Esophagus muscularis mucosa (tissue), 4 donors: ENCODE measurements at places on chromosomes 11 and 22. TPM values are rescaled to one million over a fixed set of nuclear protein-coding genes. Genes with fewer than 3 reads are reported as not detected.
A peak's percentile ranks its signal among the peaks of the same experiment; 100 is the strongest.

- peak; percentile 70 for DNase-seq
Measured at GRCh38 chr11:34359548-34359891, 1.7 kb upstream of the ABTB2 start.

Gene F2
- total RNA-seq = not detected

DNA sequence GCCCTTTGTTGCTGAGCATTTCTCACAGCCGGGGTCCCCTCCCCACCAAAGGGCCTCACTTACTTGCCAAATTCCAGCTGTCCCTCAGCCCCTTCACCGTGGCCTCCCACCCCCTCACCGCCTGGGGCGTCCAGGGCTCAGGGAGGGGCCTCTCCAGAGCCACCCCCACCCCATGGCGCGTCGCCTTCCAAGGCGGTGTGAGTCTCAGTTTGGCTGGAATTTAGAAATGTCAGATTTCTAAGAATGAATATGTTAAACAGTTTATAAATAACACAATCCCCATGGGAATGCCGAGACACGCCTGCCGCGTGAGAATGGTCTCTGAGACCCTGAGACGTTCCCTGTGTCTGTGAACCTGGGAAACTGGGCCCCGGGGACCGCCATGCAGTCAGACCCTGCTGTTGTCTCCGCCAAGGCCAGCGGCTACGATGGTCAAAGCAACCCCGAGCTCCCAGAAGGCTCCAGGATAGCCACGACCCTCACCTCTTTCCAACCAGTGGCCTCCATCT, 28.9 kb downstream of the CELSR1 start:
- DNase-seq = no peak

Gene NFAM1
- 2.5 TPM for total RNA-seq

Gene TMEM132A
- total RNA-seq = 9.3 TPM

GRCh38 chr11:3942160-3942955, 86.9 kb downstream of the STIM1 start:
- DNase-seq = no peak

- DNase-seq = no peak
Measured at GRCh38 chr11:63212742-63213141, 30.7 kb downstream of the SLC22A25 start.

GRCh38 chr11:78787696-78788095, 213.0 kb upstream of the NARS2 start:
- no peak for DNase-seq

- no peak for DNase-seq
Measured at GRCh38 chr11:129804012-129804411, 11.6 kb upstream of the TMEM45B start.

Gene OR10A2
- not detected for total RNA-seq

GRCh38 chr11:11070976-11071375, 213.1 kb upstream of the ZBED5 start:
- peak; percentile 68 for DNase-seq

- DNase-seq = no peak
Measured at GRCh38 chr22:42108848-42109247, 18.3 kb upstream of the NDUFA6 start.

DNA sequence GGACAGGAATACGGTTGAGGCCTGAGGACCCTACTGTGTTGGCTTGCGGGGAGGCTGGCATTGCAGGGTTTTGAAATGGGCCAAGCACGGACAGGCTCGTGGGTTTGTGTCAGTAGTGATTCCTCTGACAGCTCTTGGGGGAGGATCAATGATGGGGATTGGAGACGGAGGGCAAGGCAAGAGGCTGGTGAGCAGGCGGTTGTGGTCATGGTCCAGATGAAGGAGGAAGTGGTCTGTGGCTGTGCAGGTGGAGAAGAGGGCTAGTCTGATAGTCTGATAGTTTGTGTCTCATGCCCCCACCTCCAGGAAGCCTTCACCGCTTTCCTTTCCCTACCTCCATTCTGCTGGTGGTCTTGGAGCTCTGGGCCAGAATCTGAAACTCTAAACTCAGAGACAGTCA, 3.0 kb downstream of the MAFF start:
- no peak for DNase-seq

GRCh38 chr11:33743291-33743690, 7.1 kb upstream of the CD59 start:
- no peak for DNase-seq

Gene CNTN5
- total RNA-seq = not detected

Gene MTMR2
- total RNA-seq = 29.1 TPM

DNA sequence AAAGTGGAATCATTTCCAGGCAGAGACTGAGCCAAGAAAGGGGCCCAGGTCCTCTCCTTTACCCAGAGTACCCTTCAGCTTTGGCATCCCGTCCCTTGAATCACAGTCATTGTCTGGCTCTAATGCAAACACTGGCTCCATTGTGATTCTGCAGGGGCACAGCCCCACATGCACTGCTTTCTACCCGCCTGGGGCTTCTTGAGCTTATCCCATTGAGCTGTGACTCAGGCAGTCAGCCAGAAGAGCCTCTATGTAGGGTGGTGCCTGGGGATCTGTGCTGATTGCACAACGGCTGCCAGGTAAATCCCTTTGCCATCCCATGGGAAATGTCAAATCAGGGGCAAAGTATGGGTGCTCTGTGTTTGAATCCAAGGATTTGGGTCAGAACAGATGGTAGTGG, 88.9 kb downstream of the RASSF10 start:
- peak; percentile 74 for DNase-seq

DNA sequence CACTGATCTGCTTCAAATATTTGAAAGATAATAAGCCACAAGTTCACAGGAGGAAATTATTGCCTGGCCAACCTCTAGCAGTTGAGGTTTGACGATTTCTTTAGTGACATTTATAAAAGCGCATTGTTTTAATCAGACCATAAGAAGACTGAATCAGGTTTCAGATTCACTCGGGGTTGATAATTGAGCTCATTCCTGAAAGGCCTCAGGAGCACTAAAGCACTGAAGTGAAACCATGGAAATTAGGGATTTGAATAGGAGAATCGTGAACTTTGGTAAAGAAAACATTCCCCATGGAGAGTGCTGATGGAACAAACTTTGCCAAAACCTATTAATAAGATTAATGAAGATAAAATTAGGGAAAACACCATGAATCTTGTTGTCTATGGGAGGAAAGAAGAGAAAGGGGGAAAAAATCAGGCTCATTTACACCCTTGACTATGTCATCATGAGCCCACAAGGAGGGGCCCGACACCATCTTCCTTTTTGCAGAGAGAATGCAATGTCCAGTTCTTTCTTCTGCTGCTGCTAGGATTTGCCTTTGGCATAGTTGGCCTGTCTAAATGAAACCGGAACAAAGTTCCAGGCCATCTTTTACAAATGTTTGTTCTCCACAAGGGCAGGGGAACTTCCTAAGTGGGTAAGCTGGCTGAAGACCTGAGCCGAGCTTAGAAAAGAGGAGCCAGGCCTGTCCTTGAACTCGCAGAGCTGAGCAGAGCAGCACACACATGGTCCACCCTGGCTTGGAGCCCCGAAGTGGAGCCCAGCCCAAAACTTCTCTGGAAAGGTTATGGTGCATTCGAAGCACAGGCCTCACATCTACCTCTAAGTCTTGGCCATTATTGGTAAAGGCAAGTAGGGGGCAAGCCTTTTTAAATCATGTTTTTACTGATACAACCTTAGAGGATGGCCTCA, 56.1 kb upstream of the EIF3M start:
- DNase-seq = peak; percentile 2

GRCh38 chr11:105644839-105645573, 35.1 kb downstream of the GRIA4 start:
- no peak for DNase-seq

GRCh38 chr11:110337570-110338193, 41.3 kb upstream of the RDX start:
- DNase-seq = no peak

Gene LYVE1
- 59.5 TPM for total RNA-seq

DNA sequence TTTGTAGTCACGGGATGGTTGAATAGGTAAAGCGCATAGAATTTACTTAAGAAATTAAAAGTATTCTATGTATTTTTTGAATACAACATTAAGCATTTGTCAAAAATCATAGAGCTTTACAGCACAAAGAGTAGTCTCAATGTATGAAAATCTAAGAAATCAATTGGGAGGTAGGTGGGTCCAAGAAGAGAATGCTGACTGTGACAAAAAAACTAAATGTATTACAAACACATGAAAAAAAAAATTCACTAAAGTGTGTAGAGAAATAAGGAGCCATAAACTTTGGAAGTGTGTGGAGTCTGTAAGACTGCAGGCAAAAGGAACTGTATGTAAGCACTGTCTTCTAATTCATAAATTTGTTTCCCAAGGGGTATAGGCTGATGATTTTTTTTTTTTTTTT, 558.3 kb downstream of the JRKL start:
- DNase-seq = no peak

- no peak for DNase-seq
Measured at GRCh38 chr11:45463541-45463940, 177.4 kb upstream of the SYT13 start.

Gene ELMOD1
- 0.50 TPM for total RNA-seq

Gene CRYBB3
- not detected for total RNA-seq

Gene NAV2
- 39.9 TPM for total RNA-seq

- DNase-seq = no peak
Measured at GRCh38 chr22:49918911-49919881, 762 bp downstream of the CRELD2 start.

DNA sequence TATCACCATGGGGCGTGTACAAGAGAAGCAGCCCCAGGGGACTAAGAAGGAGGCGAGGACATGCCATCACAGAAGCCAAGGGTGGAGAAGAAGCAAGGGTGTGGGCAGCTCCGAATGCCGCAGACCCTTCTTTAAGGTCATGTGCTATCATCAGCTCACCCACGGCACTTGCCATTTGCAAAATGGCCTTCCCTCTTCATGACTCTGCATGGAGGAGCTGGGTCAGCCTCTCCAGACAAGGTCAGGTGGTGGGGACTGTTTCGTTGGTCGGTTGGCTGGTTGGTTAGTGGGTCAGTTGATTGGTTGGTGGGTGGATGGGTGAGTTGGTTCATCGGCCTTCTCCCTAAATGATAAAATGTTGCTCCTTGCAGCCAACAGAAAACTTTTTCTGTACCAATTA, 622.5 kb downstream of the TBC1D22A start:
- no peak for DNase-seq

Gene EPS8L2
- total RNA-seq = 23.5 TPM

DNA sequence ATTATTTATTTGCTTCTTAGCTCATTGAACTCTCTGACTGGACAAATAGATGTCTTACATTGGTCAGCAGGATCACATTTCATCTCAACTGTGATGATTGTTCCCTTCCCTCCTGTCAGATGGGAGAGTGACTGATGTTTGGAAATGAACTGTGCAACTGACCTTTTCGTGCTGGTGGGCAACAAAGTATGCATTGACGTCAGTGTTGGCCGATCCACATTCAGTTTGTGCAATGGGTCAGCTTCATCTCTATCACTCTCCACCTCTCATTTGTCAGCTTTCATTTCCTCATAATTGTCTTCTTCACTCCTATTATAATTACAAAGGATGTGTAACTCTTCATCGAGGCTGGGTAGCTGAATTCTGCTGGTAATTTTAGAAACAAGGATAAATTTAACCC, 71.3 kb downstream of the PPP2R1B start:
- no peak for DNase-seq

Gene CD248
- total RNA-seq = 28.2 TPM

Gene OAF
- 64.7 TPM for total RNA-seq

- no peak for DNase-seq
Measured at GRCh38 chr11:131279654-131280384, 90.6 kb upstream of the NTM start.

DNA sequence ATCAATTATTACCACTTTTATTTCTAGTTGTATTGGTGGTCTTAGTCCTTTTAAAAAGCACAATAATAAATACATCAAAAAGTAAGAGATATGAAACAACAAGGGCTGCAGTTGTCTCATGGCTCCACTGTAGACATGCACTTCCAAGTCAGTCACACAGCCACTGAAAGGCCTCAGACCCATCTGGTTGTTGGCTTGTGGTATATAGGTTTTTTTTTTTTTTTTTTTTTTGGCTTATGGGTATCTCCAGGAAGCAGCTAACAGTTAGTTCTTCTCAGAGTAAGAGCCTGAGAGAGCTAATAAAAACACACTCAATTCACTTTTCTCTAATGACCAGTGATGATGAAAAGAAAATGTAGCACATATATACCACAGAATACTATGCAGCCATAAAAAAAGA, 6.0 kb upstream of the OR52E6 start:
- no peak for DNase-seq

- DNase-seq = no peak
Measured at GRCh38 chr22:22896601-22897000, 9.0 kb downstream of the IGLL5 start.

GRCh38 chr22:29470159-29470855, 9.7 kb upstream of the NEFH start:
- DNase-seq = no peak

GRCh38 chr11:1967641-1968225, 20.6 kb downstream of the MRPL23 start:
- no peak for DNase-seq

- DNase-seq = no peak
Measured at GRCh38 chr11:70210051-70210501, 7.0 kb downstream of the FADD start.

Gene ACR
- not detected for total RNA-seq

DNA sequence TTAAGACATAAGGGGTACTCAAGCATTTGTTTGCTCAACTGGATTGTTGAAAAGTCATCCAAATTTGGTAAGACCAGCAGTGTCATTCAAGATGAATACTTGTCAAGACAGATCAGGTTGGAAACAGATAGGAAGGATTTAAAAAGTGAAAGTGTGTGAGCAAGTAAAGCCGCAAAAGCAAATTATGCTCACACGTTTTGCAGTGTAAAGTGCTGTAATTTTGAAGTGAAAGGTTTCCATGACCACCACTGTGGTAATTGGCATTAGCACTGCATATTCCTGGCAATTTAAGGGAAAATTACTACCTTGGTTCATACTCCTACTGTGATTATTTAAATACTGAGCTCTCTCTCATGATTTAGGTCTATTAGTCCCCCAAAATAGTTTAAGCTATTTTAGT, 704.1 kb upstream of the CCDC179 start:
- no peak for DNase-seq

DNA sequence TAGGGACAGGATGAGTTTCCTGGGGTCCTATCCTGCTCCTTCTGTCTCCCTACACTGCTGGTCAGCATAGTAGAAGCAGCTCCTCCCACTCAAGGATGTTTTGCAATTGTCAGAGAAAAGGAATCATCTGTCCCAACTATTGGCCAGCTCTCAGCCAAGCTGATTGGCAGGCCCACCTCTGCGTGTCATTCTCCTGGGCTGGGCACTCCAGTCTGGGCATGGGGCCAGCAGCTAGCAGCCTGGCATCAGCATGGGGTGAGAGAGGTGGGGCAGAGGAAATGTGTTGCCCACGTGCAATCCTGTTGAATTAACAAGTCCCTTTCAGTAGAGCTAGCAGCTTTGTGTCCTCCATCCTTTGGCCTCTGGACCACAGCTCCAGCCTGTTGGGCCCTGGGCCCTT, 14.1 kb downstream of the ANKK1 start:
- no peak for DNase-seq

GRCh38 chr11:123454060-123454651, 24.1 kb downstream of the GRAMD1B start:
- DNase-seq = no peak

Gene CECR2
- 1.3 TPM for total RNA-seq

Gene SCARF2
- 15.7 TPM for total RNA-seq

GRCh38 chr11:2260491-2261364, 9.7 kb downstream of the ASCL2 start:
- peak; percentile 64 for DNase-seq

Gene RAB3IL1
- 14.1 TPM for total RNA-seq

Gene FAM227A
- 0.33 TPM for total RNA-seq
